CD4-positive, alpha-beta T cell treated with Interleukin-17A for 1 hour (primary cell): ENCODE measurements at places on chromosomes 6 and 20.

- no peak for DNase-seq
These were observed 22.9 kb upstream of the TMEM170B start for GRCh38 chr6:11514672-11515071.

DNA sequence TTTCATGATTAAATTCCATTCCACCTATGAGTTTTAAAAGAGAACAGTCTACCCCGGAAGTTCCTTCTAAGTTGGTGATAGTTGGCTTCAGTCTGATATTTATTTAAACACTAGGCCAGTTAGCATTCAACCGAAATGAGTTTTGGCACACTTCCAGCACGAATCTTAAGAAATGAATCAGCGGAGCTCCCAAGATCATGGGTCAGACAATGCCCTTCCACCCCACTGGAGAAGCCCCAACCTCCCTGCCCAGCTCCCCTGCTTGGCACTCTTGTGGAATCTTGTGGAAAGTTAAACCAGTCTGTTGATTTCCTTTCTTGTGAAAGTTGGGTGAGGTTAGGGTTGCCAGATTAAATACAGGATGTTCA lies 64.3 kb downstream of the MKKS start:
- no peak for DNase-seq

DNA sequence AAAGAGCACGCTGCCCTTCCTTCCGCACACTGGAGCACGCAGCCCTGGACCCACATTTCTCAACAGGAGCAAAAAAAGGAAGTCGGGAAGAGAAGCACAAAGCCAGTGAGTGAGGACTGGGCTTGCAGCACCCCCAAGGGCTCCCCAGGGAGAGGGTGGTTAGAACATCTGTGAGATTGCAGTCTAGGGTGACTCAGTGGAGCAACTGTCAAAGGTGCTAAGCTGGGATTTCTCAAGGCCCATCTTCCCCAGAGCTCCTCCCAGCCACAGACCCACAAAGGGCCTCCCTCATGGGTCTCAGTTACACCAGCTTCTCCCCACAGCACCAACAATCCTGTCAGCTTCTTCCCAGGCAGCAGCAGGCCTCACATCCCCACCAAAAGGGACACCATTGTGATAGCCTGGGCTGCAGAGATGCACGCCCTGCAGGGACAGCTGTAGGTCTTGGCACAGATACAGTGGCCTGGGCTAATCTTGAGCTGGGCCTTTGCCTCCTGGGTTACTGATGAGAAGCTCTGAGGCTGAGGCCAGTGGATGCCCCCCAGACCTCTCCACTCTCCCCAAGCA lies 39.6 kb upstream of the CD93 start:
- no peak for DNase-seq

DNA sequence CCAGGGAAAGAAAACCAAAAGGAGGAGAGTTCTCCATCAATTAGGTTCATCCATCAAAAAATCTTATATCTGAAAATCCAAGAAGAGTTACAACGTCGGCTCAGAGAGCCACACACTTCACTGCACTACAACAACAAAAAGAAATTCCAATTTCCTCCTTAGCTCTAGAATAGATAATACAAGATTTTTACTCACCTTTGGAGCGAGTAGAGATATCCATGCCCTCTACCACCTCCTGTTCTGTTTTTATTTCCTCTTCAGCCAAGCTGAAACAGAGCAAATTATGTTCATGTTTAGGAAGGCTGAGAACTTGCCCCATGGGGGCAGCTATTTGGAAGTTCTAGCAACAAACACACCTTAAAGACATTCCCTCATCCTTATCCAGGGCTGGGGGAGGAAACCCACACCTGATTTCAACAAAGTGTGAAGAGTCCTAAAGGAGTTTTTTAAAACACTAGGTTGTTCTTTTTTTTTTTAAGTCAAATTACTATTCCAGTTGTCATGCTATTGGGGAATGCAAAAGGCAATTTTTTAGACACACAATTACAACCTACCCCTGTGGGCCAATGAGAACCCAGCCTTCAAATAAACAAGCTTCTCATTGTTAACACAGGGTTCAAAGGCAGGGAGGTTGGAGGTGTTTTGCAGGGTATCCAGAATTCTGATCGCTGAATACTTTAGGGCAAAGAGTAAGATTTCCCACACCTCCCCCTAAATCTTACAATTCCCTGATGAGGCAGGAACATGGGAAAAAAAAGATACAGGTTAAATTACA lies 8.7 kb downstream of the ZMYND8 start:
- no peak for DNase-seq

DNA sequence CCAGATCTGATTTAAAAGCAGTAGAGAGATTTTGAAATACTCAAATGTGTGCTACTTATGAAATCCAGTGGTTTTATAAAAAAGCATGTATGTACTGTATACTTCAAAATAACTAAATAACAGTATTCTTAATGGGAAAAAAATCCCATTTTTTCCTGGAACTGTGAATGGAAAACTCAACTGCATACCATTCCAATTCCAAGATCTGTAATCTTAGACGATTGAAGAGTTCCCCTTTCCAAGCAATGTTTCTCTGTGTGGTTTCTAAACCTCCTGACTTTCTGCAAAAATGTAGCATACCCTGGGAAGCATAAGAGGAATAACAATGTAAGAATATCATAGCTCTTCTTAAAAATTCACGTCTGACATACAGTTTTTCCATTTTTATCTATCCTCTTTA lies 40.3 kb upstream of the HIVEP2 start:
- DNase-seq = no peak
